ENCODE measurements at places on chromosomes 4 and X. TPM values are rescaled to one million over a fixed set of nuclear protein-coding genes. Genes with fewer than 3 reads are reported as not detected.

- DNase-seq = no peak
Observed at GRCh38 chrX:129360175-129360574, 163.1 kb downstream of the SMARCA1 start.

DNA sequence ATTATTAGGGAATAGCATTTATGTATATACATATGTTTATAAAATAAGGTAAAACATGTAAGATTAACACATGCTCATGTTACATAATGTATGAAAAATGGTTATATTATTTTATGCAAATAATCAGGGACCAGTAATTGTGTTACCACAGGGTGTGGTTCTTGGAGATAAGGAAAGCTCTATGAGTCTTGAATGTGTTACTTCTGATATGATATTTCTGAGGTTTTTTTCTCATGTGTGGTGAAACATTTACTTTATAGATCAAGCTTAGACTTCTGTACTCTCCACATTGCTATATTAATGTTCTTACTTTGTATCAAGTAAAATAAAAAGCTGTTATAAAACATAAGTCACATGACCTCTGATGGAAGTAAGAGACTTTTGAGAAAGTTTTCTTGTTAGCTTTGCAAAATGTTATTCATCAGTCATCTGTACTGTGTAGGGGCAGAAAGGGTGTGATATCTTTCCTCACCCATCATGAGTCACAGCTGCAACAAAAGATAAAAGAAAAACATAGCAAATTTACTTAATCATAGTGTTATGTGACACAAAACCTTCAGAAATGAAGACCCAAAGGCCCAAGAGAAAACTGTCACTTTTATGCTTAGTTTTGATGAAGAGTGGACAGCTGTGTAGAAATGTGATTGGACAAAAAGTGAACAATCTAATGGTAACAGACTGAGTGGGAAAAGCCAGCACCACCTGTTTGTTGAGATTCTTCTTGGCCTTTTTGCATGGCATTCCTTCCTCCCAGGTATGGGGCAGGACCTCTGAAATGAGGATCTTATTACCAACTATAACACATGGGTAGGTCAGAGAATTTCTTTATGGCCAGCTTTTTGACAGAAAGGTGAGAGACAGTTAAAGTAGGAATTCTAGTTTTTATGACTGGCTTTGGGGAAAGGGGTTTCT, 632.3 kb downstream of the PDHA2 start:
- DNase-seq = no peak

- DNase-seq = no peak
Observed at GRCh38 chr4:119728692-119729593, 100.3 kb upstream of the PDE5A start.

- no peak for DNase-seq
Observed at GRCh38 chrX:71619986-71620385, 1.7 kb upstream of the CXCR3 start.

- DNase-seq = no peak
Observed at GRCh38 chr4:5635826-5636195, 72.5 kb downstream of the EVC2 start.

DNA sequence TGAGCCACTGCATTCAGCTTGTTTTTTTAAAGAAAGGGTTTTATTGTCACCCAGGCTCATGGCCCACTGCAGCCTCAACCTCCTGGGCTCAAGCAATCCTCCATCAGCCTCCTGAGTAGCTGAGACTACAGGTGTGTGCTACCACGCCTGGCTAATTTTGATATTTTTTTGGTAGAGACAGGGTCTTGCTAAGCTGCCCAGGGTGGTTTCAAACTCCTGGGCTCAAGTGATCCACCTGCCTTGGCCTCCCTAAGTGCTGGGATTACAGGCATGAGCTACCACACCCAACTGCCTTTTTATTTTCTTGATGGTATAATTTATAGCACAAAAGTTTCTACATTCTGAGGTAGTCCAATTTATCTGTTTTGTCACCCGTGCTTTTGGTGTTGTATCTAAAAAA, 38.9 kb downstream of the SAT1 start:
- DNase-seq = no peak

- peak; percentile 60 for DNase-seq
Observed at GRCh38 chr4:180057891-180058671, 2185.1 kb upstream of the TENM3 start.

DNA sequence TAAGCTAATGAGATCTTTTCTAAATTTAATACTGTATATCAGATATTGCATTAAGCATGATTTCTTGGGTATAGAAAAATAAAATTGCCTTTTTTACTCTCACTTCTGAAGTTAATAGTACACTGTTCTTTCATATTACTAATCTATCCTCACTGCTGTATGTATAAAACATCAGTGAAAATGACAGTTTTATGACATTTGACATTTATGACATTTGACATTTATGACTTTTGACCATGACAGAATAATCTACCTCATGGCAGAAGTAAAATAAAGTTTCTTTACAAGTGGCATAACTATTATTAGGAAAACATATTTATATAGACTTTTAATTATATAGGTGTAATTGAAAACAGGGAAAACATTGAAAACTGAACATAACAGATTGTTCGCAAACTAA, 13.3 kb downstream of the GRID2 start:
- DNase-seq = no peak

DNA sequence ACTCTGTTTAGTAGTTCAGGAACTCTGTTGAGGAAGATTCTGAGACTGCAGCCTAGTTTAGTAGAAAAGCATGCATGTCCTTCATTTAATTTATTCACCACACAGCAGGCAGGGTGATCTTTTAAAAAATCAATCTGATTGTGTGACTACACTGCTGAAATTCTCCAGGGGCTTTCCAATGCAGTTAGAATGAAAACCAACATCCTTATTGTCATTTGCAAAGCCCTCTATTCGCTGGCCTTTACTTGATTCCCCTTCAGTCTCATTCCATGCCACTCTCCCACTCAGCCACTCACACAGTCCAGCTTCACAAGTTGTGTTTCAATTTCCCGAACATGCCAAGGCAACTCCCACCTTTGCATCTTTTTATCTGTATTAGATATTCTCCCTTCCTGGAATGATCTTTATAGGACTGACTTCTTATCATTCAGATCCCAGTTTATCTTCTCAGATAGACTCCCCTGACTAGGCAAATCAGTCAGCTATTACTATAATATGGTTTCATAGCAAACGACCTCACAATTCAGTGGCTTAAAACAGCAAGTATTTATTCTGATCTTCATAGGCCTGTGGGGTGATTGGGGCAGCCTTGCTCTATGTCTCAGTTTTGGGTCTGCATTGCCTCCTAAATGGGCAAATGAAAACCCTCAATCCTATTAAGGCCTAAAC, 21.3 kb upstream of the FTHL17 start:
- no peak for DNase-seq

GRCh38 chrX:614136-614535, 16.5 kb upstream of the SHOX start:
- DNase-seq = no peak

DNA sequence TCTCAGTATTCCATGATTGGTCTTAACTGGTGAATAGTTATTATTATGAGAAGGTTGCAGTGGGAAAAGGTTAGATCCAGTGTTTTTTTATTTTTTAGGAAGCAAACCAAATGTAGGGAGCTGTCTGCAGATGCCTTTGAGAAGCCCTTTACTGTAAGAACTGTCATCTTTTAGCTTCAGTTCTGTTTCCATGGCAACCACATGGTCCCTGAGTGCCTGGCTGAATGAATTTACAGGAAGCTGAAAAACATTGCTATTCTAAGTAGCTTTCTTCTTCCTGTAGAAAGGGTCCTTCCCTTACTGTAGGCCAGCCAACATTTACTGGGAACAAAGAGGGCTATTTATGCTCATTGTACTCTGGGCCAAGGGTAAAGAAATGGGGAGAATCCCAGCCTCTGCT, 103.3 kb downstream of the DCLK2 start:
- no peak for DNase-seq

DNA sequence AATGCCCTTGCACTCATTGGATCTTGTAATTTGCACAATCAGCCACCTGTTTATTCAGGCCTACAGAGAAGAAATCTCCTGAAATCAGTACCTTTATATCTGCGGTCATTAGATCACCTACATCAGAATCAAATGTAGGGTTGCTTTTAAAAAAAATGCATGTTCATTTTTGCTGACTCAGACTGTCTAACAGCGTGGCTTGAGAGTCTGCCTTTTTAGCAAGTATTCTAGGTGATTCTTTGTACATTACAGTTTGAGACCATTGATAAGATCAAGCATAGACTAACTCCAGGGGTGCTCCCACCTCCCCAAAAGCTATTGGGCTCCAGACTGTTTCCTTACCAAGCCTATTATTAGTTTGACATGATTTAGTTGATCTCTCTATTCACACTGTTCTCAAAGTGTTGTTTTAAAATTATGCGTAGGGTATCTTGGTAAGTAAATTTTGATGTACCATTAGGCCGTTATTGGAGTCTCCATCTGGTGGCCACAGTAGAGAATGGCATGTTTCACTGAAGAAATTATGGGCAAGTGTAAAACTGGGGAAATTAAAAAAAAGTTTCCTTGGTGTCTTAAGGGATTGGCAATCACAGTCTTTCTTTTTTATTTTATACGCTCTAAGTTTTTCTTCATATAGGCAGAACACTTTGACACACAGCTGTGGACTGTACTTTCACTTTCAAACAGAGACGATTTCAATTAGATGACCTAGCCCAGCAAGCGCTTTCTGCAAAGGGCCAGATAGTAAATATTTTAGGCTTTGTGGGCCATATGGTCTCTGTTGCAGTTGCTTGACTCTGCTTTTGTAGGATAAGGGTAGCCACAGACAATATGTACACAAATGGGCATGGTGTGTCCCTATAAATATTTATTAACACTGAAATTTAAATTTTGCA, 33.7 kb upstream of the MSL3 start:
- no peak for DNase-seq

- peak; percentile 40 for DNase-seq
Observed at GRCh38 chr4:2341911-2342652, 76.4 kb downstream of the ZFYVE28 start.

DNA sequence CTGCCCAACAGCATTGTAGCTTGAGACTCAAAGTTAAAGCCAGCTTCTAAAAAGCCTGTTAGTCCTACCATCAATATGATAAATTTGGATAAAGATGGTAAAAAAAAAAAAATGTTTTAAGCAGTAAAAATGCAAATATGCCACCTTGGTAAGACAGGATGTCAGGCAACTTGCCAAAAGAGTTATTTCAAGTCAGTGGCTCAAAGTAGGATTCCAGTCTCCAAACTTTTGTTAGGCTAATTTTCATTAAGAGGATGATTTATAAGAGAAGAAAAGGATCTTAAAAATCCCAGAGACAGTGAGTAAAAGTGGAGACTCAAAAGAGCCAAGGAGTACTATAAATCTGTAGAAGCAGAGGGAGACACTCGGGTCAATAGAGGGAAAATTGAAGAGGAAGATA, 47.5 kb downstream of the GASK1B start:
- no peak for DNase-seq

DNA sequence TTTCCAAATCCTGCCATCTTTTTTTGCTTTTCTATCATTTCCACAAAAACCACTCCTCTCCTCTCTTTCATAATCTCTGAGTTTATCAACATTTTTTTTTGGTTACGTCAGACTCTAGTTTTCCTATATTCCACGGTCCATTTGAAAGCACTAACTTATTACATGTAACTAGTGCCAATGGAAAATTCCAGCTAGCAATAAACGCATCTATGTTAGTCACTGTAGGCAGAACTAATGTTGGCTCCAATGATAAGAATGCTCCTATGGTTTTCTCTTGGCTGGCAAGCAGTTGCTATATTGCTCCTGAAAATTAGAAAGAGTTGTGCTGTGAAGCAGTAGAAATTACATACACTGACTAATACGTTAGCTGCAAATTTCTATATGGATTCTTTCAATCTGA, 634.6 kb upstream of the FTHL17 start:
- DNase-seq = no peak

DNA sequence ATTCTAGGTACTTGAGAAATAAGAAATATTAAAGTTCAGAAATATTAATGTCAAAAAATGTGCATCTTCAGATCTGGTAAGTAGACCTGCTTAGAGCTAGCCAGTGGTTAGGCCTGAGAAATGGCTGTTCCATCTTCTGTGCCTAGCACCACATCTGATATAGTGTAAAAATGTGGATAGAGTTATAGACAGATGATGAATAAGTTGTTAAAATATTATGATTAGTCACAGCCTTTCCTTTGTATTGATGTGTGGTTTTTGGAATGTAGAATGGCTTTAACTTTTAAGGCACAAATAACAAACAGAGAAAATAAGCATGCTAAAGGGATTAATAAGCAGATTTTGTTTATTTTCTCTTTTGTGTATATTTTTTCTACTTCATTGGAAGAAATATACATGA, 133.5 kb upstream of the NUDT6 start:
- no peak for DNase-seq

DNA sequence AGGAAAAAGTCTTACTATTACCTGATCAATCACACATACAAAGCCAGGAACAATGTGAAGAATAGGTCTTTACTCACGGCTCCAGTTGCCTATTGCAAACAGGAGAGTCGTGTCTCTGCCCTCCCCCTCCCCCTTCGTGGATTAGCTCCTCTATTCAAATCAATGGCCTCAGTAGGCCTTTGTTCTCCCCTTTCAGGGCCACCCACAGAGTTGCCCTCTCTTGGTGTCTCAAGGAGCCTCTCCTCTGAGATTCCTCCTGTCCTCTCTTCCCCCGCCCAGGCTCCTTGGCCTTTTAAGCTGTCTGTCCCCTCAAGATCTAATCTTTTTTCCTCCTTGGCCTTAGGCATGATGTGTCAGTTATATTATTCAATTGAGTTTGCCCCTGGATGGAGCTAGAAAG, 107.2 kb upstream of the NALF2 start:
- DNase-seq = no peak

DNA sequence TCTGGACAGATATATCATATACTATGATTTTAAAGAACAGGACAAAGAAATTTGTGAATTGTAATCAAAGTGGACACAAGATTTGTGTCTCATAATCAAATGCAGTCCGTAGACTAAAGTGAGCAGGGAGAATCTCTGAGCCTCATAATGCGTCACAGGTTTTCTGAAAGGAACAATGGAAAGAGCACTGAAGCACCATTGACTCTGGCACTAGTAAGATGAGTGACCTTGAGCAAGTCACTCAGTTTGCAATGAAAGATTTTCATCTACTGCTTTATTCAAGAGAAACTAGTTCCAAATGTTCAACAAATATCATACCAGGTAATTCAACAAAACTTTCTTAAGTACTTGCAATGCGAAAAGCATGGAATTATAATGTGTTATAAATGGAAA, 315.3 kb downstream of the MAPK10 start:
- DNase-seq = no peak

The FGF13 gene
- total RNA-seq = 0.51 TPM

The MAGT1 gene
- 55.6 TPM for total RNA-seq

The RHOXF2B gene
- not detected for total RNA-seq

The HMX1 gene
- not detected for total RNA-seq

The XG gene
- total RNA-seq = 0.19 TPM

The KIF4A gene
- 0.84 TPM for total RNA-seq

The PLXNB3 gene
- total RNA-seq = 2.3 TPM

The HUWE1 gene
- 107 TPM for total RNA-seq

The CENPVL2 gene
- not detected for total RNA-seq

The SPANXA1 gene
- not detected for total RNA-seq

The CITED1 gene
- total RNA-seq = not detected

The DSPP gene
- total RNA-seq = not detected

The PGRMC1 gene
- total RNA-seq = 21.9 TPM

The UGT2A1 gene
- not detected for total RNA-seq

The NAP1L2 gene
- total RNA-seq = 5.8 TPM

The TIMM17B gene
- total RNA-seq = 80.5 TPM

The CSAG3 gene
- not detected for total RNA-seq

The TLR8 gene
- total RNA-seq = 1.5 TPM

The EGFL6 gene
- total RNA-seq = not detected

Data from Right ventricle myocardium inferior (tissue), 1 donor.